ENCODE measurements at places on chromosomes 16 and 17. TPM values are rescaled to one million over a fixed set of nuclear protein-coding genes. Genes with fewer than 3 reads are reported as not detected.

CSF3 gene
- total RNA-seq: 0.55 TPM

PMP22 gene
- 168 TPM for total RNA-seq

ALDH3A1 gene
- 187 TPM for total RNA-seq

SMYD4 gene
- 12.1 TPM for total RNA-seq

ARL5C gene
- not detected for total RNA-seq

ADORA2B gene
- total RNA-seq: 18.8 TPM

GRCh38 chr17:43940630-43941029 is 1.6 kb downstream of the PPY start:
- DNase-seq: peak; percentile 72

DNA sequence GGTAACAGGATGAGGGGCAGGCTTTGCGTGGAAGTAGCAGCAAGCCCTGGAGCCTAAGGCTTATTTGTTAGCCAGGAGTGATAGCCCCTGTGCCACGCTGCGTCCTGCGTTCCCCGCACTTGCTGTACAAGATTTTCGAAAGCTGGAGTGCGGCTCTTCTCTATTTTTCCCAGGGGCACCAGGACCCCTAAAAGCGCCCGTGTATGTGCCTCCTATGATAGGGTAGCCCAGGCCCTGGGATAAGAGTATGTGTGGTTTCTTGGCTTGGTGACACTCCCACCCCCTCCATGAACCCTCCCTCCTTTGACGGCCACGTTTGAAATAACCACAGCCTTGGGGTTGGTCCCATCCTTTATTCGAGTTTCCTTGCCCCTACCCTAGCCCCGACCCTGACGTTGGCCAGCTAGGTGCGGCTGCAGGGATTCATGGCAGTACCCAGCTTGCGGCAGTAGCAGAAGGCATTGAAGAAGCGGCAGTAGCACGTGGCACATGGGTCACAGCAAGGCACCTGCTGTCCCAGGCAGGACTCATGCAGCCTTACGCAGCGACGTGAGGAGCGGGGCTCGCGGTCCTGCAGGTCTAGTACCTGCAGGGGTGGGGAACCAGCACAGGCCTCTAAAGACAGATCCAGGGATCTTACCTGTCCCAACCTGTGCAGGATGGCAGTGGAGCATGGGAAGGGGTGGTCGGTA is 968 bp downstream of the AGRP start:
- no peak for DNase-seq

DNA sequence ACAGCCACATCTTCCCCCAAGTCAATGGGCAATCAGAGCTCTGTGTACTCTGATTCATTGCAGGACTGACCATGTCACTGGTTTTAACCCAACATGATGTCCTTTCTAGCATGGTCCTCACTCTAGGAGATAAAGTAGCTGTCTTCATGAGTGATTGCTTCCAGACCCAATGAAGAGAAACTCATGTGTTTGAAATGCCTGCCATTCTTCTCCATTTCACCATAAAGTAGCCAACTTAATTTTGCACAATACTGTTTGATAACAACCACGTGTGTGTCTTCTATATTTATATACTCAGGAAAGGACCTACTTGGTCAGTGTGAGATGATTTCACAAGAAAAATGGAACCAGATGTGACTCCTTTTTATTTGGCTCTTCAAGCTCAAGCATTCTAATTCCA is 172.5 kb downstream of the AXIN2 start:
- no peak for DNase-seq

DNA sequence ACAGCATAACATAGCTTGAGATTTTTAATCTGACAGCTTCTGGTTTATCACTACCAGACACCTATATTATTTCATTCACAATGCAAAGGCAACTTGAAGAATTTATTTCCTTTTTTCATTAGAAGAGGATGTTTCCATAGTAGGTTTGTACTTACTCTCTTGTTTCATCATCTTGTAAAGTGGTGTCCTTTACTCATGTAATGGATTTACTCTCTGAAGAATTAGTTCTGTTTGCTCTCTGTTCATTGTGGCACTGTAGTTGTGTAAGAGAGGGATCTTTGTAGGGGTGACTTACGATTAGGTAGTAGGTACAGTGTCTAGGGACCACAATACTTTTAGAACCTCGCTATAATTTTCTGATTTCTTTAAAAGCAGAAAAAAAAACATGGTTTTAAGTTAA is 256.1 kb downstream of the BCAS3 start:
- DNase-seq: no peak

- no peak for DNase-seq
Measured at GRCh38 chr17:72183194-72183685, 62.4 kb downstream of the SOX9 start.

- DNase-seq: no peak
Measured at GRCh38 chr16:9437115-9437514, 345.7 kb downstream of the HAPSTR1 start.

DNA sequence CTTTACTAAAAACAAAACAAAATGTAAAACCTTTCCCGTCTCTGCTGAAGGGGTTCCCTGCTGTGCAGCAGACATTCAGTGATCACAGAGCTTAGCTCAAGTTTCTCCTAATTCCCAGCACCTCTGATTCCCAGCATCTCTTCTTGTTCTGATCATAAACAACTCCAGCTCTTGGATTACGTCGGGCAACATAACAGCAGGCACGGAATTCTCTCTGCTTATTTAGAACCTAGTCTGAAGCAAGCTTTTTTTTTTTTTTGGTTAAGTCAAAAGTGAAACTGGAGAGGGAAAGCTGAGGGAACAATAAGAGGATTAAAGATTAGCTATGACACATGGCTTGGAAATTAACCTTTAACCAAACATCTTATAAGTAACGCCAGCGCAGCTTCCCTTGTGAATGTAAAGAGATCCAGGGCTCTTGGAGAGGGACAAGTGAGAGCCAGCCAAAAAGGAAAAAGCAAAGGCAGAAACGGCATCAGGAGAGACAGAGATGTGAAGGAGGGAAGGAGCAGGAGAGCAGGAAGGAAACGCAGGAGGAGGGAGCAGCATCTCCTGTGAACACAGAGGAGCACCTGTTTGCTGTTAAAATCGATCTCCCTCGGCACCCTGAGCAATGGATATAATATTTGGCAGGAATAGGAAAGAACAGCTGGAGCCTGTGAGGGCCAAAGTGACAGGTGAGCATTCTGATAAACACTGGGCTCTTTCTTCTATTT is at the start of gene BCO1:
Gene BCO1 (plus strand): TSS at position 394 of the 716 bp plus-strand sequence. CDS start 220 bp downstream, at position 614.
- peak; percentile 56 for DNase-seq

DNA sequence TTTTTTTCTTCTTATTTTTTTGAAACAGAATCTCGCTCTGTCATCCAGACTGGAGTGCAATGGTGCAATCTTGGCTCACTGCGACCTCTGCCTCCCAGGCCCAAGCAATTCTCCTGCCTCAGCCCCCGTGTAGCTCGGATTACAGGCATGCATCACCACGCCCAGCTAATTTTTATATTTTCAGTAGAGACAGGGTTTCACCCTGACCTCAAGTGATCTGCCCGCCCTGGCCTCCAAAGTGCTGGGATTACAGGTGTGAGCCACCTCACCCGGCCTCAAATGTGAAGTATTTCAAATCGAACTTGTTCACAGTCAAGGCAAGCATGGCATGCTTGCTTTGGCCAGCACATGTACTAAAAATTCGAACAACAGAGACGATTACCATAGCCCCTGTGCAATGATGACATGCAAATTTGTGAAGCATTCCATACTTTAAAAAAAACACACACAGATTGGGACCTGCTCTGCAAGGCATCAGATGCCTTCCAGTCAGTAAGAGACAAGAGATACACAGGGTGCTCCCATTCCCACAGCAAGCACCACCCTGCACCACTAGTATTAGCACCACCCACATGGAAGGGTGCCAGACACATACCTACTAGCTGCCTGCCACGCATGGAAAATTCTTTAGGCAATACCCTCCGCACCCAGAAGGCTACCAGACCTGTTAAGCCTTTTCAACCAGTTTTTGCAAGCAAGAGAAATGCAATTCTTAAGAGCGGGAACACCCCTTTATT is 47.2 kb downstream of the ANKRD11 start:
- DNase-seq: peak; percentile 86

GRCh38 chr17:38469875-38470274 is 41.6 kb downstream of the ARHGAP23 start:
- no peak for DNase-seq

DNA sequence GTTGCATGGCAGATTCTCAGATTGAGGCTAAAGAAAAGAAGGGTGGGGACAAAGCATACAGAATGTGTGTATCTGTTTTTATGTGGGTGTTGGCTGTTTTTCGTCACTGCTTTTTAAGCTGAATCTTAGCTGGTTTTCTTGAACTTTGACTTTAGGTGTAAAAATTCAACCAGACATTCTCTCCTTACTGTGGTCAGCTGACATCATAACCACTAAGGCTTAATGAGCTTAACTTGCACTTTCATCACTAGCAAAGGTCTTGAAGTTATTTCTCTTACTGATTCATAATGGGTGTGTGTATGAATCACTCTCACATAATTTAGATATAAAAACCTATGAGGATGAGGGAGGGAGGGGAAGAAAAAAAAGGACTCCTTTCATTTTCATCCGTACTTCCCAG is 4.0 kb upstream of the CDC6 start:
- no peak for DNase-seq

DNA sequence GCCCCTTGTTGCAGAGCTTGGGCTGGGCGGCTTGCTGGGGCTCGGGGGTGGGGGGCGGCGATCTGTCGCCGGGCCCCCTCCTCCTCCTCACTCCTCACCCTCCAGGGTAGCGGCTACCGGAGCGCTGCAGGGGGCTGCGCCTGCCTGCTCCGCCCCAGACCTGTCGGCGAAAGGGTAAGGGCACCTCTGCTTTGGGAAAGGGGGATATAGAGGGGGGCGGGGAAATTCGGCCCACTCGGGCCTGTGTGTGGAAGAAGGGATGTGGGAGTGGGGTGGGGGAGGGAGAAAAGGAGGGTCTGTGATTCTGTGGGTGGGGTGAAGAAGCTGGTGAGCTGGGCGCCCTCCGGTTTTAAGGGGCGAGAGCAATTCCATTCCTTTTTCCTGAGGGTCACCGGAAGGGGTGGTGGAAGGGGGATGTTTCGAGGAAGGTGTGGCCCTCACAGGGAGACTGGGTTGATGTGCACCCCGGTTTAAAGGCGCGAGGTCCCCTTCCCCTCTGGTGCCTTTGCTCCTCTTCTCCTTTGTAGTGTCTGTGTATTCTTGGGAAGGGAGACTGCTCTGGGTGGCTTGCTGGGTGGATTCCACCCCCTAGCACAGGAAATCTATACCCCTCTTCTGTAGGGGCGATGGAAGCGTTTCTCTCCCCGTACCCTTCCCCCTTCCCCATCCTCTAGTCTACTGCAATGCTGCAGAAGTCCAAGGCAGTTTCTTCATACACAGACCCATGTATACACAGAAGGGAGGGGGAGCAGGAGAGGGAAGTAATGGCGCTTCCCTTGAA is 878 bp downstream of the TAOK1 start:
- DNase-seq: peak; percentile 69

- no peak for DNase-seq
Measured at GRCh38 chr17:77548967-77549366, 408.2 kb downstream of the SEC14L1 start.

DNA sequence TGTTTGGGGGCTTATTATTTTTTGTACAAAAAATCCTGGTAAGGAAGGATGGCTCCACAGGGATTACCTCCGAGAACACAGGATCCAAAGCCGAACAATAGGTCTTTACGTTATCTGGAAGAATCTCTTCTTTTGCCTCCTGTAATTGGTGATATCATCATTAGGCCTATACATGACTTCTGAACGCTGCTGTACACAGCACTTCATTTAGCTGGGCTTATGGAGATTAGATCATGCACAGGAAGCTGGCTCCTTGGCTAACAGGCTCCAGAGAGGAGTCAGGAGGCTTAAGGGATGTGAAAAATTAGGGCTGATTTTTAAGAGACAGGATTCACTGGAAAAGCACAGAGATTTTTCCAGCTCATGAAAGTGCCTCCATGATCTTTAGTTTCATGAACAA is 54.7 kb downstream of the TANGO6 start:
- DNase-seq: no peak

- peak; percentile 81 for DNase-seq
Measured at GRCh38 chr16:67447508-67448076, 16.7 kb downstream of the HSD11B2 start.

GRCh38 chr17:44363613-44364159 is at the start of gene FAM171A2:
TSS of gene FAM171A2 (minus strand) at chr17:44363853. CDS start at chr17:44363714, 139 bp downstream.
- DNase-seq: peak; percentile 91

DNA sequence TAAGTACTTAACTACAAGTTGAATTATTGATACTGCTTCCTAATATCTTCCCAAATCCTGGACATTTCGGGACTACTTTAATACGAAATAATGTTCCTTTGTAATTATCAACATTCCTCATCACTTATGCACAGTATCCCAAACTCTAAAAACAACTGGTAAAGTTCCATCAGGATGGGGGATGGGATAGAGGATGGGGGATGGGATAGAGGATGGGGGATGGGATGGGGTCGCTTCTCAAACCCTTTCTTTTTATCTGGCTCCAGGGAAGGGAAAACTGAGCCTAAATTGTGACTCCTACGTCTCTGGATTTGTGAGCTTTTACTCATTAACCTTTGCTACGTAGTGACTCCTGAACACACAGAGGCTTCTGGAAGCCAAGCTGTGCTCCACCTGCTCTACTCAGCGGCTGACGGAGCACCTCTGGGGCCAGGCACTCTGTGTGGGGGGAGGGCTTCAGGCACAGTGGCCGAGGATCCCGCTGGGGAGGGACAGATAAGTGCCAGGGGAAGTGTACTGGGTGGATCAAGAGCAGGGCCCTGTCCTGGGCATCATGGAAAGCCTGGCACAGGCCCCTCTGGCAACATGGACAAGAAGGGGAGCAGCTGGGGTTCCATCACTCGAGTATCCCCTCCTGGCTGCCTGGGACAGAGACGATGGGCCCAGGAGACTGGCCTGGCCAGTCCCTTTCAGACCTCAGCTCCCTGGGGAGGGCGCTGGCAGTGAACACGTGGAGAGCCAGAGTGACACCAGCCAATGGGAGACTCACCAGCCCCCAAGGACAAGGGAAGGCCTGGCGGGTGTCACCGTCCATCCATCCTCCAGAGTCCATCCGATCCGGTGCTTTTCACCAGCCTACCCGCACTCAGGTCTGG is 56.2 kb downstream of the PGS1 start:
- DNase-seq: no peak

All from stomach (tissue), 19 donors.